Endodermal cell (in vitro differentiated cells): ENCODE measurements at places on chromosomes 4 and X.

DNA sequence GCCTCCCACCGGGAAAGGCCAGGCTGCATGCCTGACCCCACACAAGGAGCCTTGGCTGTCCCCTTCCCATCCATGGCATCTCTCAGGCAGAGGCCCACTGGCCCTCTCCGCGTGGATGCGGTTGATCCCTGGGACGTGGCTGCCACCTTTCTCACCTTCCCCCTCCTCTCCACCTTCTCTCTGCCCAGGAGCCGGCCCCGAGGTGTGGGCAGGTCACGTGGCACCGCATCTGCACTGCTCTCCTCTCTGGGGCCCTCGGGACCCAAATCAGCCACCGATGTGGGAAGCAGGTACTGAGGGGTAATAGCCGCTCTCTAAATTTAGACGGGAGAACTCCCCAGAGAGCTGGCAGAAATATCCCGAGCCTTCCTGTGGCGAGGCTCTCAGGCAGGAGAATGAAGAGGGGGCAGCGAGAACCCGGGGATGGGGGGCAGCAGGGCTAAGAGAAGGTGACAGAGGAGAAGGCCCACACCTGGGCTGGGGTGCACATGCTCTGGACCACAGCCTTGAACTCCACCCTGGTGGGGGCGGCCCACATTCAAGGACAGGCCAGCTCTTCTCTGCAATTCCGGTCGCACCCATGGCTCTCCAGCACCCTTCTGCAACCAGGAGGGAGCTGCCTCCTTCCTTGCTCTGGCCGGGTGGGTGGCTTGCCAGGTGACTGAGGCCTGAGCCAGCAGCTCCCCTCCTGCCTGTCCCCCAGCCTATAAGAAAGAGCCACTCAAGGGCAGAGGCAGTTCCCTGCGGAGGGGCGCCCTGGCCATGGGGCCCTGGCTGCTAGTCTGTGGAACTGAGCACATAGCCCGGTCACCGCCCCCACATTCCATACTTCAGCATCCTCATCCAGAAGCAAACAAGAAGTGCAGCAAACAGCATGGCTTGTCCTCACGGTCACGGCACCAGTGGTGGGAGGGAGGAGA lies 9.6 kb upstream of the DUSP9 start:
- peak; percentile 30 for DNase-seq

GRCh38 chrX:39602195-39602594 lies 495.6 kb downstream of the BCOR start:
- no peak for DNase-seq

DNA sequence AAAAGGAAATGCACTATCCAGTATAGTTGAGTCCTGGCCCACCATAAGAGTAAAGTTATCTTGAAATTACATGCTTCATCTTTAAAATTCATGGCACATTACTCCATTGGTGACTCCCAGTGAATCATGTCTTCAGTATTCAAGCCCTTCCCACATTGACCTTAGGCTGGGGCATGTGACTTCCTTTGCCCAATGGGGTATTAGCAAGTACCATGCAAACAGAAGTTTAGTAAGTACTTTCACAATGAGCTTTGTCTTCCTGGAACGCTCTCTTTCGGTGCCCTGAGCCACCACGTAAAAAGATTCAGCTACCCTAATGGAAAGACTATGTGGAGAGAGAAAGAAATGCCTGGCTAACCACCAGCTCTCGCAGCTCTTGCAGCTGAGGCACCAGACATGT lies 235.4 kb downstream of the HNRNPD start:
- DNase-seq: no peak

- no peak for DNase-seq
Observed at GRCh38 chrX:154800478-154801210, 4.6 kb downstream of the MPP1 start.

DNA sequence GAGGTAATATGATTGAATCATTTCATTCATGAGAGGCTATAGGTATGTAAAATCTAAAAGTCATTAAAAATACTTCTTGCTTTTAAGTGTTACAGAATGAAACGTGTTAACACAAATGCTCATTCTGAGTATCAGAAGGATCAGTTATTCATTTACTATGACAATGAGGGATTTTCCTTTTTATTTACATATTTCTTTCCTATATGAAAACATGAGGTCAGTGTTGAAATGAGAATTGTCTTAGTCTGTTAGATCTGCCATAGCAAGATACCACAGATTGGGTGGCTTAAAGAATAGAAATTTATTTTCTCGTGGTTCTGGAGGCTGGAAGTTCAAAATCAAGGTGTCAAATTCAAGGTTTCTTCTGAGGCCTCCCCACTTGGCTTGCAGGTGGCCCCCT lies 181.2 kb downstream of the ARHGAP10 start:
- DNase-seq: no peak

GRCh38 chrX:40171513-40172400 lies 74.0 kb upstream of the BCOR start:
- DNase-seq: peak; percentile 72

DNA sequence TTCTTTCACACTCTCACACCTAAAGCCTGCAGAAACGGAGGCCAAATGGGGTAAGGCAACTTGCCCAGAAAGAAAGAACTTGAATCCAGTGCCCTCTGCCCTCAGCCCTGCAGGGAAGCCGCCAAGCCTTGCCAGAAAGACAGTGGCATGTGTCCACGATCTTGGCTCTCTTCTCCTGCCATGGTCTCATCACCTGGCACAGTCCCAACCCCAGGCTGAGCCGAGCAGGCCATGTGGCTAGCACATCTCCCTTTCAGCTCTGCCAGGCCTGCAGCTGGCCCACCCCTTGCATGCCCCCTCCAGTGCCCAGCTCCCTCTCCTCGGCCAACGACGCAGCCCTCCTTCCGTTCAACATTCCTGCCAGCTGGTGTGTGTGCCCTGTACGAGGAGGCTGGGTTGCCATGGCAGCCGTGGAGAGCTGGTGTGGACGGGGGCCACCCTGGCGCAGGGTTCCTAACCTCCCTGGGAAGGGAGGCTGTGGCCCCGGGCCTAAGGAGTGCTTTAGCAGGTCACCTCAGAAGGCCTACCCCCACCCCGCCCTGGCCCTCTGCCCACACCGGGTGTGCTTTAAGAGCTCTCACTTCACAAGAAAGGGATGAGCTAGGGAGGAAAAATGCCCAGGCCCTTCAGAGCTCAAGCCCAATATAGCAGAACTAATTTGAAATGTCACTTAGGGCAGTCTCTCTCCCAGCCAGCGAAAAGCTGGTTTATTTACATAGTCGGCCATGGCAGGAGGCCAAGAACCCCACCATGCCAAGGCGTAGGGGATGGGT lies 73.0 kb upstream of the PJA1 start:
- no peak for DNase-seq

DNA sequence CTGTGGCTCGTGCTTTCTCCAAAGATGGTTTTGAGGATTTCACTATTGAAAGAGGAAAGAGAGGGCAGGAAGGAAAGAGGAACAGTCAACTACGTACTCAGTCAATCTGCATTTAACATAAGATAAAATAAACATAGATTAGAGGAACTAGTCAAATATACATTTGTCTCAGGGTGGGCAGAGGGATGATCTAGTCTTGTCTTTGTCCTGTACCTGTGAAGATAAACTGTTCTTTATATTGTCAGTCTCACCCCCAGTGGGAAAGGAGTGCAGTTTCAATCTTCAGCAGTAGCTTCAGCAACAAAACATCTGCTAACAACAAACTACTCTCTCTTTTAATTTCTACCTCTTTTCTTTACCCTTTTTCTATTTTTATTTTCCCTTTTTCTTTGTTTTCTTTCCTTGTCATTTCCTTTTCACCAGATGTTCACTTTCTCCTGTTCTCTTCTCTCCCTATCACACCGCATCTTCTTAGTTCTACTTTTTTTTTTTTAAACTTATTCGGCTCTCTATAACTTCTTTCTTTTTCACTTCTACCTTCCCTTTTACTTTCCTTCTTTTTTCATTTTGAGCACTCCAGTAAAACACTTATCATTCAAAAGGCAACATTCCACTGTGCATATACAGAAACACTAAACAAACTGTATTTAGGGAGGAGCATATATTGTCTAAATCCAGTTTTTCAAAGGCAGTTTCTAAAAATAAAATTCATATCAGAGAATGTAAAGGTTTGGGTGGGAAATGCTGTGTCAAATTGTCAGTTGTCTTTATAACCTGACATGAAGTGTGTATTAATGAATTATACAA lies 51.4 kb upstream of the GUCY1A1 start:
- DNase-seq: no peak

- DNase-seq: no peak
Observed at GRCh38 chr4:54662123-54662522, 4.4 kb downstream of the KIT start.

DNA sequence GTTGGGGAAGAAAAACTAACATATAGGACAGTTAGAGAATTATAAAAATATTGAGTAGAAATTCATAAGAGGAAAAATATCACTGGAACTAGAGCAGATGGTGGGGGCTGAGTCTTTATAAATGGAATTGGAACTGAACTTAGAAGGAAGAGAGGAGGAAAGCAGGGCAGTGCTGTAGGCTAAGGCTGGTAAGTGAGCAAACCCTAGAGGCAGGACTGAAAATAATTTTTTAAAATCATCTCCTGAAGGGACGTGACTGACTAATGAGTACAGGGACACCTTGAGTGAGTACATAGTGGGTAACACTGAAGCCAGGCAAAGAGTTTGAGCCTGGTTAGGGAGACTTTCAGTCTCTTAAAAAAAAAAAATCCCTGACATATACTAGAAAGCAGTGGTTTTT lies 63.3 kb downstream of the GALNT7 start:
- DNase-seq: no peak

DNA sequence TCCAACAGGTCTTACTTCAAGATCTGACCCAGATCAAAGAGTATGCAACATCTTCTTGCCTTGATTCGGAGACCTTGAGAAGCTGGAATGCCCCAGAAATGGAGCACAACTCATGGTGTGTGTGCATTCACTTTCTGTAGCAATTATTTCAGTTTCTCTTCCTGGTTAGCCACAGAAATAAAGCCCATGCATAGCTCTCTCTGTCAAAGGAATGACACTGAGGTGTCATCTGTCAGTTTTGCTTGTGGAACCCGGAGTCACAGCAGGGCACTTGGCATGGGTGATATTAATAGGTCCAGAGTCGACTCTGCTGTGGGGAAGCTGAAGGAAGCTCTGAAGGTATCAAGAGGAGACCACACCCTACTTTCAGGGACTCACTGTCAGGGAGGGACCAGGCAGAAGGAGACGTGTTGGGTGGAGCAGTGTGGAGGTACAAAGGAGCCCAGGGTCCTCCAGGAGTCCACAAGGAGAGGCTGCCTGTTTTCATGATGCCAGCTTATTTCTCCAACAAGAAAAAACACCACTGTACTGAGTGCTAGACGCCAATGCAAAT lies 10.7 kb downstream of the CLNK start:
- DNase-seq: no peak

DNA sequence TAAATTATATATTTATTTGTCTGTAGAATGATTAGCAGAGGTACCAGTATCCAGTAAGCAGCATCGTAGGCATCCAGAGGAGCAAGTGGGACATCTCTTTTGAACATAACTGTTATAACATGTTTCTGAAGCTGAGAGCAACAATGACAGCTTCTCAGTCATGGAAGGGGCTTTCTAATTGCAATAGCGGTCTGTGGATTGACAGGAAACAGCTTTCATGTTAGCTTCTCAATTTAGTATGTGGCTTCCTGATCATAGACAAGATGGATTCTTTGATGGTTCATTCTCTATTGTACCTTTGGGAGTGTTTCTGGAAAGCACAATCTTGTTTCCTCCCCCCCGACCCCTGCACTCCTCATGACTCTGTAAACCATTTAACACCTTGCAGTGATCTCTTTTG lies 434.6 kb upstream of the GNPDA2 start:
- DNase-seq: no peak

DNA sequence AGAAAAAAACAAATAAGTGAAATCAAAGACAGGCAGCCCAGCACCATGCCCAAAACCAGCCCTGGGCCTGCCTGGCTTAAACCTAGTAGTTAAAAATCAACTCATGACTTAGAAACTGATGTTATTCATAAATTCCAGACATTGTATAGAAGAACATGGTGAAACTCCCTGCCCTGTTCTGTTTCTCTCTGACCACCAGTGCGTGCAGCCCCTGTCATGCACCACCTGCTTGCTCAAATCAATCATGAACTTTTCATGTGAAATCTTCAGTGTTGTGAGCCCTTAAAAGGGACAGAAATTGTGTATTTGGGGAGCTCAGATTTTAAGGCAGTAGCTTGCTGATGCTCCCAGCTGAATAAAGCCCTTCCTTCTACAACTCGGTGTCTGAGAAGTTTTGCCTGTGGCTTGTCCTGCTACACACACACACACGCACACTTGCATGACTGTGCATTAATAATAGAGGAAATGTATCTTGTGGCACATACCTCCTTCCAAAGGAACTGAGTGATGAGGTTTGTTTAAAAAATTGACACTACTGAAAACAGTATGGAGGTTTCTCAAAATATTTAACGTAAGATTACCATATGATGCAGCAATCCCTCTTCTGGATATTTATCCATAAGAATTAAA lies 39.2 kb upstream of the UGT2B7 start:
- DNase-seq: no peak

DNA sequence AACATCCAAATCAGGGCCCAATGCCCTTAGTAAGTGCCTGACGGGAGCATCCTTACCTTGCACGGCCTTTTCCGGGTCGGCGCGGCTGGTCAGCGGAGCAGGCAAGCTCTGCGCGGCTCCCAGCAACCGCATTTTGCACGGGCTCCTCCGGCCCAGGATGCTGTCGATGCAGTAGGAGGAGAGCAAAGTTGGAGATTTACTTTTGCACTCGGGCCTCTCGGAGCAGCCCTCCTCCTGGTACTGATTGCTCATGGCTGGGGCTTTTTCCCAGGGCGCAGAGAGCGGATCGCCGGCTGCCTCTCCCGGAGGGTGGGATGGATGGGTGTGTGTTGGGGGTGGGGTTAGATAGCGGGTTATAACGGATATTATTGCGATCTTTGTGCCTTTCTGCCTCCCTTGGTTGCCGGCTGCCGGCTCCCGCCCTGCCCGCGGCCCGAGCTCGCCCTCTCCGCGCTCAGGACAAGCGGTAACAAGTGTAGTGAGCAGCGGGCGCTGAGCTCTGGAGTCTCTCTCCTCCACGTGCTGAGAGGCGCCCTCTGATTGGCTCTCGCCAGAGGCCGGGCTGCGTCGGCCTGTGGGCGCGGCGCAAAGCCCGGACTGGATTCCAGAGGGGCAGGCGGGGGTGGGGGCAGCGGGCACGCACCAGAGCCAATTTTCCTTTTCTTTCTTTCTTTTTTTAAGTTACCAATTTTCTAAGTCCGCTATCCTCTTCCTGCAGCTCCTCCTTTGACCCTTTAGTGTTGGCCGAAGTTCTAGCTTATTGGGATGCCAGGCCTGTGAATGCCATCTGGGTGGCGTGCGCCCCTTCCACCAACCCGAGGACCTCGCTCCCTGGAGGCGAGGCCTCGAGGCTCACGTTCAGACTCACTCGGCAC lies at the start of gene ARX:
ARX (minus strand) TSS at position 480 of the 875 bp plus-strand sequence; CDS start at position 252, 228 bp downstream.
- DNase-seq: peak; percentile 96

DNA sequence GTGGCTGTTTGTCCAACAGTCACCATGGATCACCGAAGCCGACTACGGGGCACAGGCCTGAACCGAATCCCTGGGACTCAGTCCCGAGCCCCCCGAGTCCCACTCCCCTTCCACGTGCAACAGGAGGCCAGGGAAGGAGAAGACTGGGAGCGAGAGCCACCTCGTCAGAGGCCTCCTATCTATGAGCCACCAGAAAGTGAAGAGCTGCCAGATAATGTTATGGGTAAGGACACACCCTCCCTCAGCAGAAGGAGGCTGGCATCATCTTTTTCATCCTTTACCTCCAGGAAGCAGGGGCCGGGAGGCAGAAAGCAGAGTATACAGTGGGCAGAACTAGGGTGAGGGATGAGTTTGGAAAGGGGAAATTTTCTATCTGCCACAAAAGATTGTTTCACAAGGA lies 2.8 kb upstream of the PRDX4 start:
- DNase-seq: no peak

- DNase-seq: peak; percentile 56
Observed at GRCh38 chr4:107913283-107913899, 18.0 kb upstream of the CYP2U1 start.

- no peak for DNase-seq
Observed at GRCh38 chr4:8558080-8558960, 21.9 kb upstream of the GPR78 start.
